Stimulated activated naive CD8-positive, alpha-beta T cell treated with anti-CD3 and anti-CD28 coated beads, Interleukin-15, amount 100 ng/mL, for 72 hours (primary cell): ENCODE measurements at places on chromosomes 5 and 9.

GRCh38 chr5:168301593-168302390, 10.3 kb downstream of the WWC1 start:
- DNase-seq = no peak

DNA sequence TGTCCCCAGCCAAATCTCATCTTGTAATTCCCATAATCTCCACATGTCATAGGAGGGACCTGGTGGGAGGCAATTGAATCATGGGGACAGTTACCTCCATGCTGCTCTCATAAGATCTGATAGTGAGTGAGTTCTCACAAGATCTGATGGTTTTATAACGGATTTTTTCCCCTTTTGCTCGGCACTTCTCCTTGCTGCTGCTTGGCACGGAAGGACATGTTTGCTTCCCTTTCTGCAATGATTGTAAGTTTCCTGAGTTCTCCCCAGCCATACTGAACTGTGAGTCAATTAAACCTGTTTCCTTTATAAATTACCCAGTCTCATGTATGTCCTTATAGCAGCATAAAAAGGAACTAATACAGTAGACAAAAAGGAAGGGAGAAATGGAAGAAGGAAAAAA, 76.7 kb upstream of the CCNG1 start:
- DNase-seq = no peak

GRCh38 chr5:77231471-77232138, 21.1 kb downstream of the PDE8B start:
- no peak for DNase-seq

GRCh38 chr9:77163884-77164283, 13.4 kb upstream of the VPS13A start:
- no peak for DNase-seq

- no peak for DNase-seq
Measured at GRCh38 chr5:170216257-170216864, 16.4 kb upstream of the C5orf58 start.

DNA sequence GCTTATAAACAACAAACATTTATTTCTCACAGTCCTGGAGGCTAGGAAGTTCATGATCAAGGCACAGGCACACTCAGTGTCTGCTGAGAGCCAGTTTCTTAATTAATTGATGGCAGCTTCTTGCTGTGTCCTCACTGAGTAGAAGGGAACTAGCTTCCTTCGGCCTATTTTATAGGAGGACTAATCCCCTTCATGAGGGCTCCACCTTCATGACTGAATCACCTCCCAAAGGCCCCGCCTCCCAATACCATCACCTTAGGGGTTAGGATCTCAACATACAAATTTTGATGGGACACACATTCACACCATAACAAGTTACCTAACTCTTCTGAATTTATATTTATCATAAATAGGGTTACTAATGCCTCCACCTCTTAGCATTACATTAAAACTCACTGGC, 129.8 kb downstream of the GNAQ start:
- DNase-seq = no peak

DNA sequence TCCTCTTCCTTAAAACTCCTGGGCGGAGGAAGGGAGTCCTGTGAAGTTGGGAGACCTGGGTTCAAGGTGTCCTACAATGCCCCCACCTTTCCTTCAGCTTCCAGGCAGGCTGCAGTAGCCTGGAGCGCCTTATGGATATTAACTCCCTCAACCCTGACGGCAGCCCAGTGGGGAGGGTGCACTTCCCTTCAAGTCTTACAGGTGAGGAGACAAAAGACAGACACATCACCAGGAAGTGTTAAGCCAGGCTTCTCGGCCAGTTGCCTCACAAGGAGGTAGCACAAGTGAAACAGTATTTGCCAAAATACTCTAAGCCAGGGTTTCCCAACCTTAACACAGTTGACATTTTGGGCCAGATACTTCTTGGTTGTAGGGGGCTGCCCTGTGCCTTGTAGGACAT, 4.2 kb downstream of the TRIM7 start:
- no peak for DNase-seq

DNA sequence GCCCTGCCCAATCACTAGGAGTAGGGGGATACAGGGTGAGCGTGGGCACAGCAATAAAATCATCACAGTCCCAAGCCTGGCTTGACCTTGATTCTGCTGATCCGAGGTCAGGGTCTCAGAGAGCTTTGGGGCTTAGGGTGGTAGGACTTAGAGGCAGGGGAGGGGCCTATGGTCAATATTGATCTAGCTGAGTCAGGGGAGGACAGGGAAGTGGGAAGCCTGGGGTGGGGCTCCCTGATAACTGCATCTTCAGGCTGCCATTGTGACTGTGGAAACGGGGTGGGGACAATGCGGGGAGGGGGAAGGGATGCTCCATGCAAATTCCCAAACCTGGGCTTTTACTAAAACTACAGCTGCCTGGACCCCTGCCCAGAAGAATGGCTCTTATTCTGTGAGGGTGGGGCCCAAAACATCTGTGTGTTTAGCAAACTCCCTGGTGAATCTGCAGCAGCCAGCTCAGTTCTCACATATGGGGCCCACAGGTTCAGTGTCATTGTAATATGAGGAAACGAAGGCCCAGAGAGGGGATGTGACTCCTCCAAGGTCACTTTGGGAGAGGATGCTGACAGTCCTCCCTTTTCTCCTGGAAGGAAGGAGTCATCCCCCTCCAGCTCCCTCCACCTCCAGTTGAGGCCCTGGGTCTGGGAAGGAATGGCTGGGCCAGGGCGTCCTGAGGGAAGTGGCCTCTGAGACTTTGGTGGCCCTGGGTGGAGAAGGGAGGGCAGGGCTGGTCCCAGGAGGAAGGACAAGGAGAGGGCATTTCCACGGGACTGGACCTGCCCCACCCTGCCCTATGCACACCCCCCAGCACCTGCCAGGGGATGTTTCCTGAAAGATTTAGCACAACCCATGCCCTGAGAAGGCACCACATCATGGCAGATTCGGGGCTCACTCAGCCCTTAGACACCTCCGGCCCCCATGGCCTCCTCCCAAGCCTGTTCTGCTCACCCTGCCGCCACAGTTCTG, 26.4 kb downstream of the SLC6A7 start:
- DNase-seq = no peak

GRCh38 chr5:27821681-27822080, 783.3 kb upstream of the CDH9 start:
- DNase-seq = no peak

DNA sequence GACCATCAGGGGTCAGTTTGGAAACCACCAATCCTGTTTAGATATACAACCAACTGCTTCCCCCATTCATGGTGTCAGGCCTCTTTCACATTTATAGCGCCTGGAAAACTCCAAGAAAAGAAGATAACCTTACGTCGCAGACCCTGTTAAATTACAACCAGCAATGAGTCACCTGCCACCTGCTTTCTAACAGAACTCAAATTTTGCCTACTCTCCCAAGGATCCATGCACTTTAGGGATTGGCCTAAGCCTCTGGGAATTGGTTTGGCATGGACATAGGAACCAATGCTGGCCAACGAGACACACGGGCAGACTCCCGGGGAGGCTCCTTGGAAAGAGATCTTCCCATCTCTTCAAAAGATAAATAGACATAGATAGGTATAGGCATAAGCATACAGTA, 87.0 kb downstream of the FEM1C start:
- DNase-seq = no peak

- DNase-seq = no peak
Measured at GRCh38 chr5:150206098-150206778, 16.4 kb downstream of the SLC6A7 start.

DNA sequence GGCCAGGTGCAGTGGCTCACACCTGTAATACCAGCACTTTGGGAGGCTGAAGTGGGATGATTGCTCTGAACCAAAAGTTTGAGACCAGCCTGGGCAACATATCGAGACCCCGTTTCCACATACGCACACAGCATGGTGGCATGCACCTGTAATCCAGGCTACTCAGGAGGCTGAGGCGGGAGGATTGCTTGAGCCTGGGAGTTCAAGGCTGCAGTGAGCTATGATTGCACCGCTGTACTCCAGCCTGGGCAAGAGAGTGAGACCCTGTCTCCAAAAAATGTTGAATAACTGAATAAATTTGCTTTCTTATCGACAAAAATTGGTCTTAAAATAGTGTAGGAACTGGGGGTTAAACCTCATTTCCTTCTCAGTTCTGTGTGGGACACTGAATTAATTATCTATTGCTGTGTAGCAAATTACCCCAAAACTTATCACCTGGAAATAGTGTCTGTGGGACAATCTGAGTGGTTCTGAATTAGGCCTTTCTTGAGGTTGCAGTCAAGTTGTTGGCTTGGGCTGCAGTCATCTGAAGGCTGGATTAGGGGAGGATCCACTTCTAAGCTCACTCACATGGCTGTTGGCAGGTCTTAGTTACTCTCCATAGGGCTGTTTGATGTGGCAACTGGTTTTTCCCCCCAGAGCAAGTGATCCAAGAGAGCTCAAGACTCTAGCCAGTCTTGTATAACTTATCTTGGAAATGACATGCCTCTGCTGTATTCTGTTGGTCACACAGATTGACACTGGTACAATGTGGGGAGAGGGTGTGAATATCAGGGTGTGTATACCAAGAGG, 2.0 kb downstream of the SNX30 start:
- DNase-seq = peak; percentile 30

- DNase-seq = no peak
Measured at GRCh38 chr5:154947778-154948177, 6.9 kb downstream of the MRPL22 start.

GRCh38 chr5:176410486-176411180, 5.7 kb downstream of the CLTB start:
- no peak for DNase-seq

GRCh38 chr5:133848341-133848811, 120.0 kb downstream of the C5orf15 start:
- no peak for DNase-seq

DNA sequence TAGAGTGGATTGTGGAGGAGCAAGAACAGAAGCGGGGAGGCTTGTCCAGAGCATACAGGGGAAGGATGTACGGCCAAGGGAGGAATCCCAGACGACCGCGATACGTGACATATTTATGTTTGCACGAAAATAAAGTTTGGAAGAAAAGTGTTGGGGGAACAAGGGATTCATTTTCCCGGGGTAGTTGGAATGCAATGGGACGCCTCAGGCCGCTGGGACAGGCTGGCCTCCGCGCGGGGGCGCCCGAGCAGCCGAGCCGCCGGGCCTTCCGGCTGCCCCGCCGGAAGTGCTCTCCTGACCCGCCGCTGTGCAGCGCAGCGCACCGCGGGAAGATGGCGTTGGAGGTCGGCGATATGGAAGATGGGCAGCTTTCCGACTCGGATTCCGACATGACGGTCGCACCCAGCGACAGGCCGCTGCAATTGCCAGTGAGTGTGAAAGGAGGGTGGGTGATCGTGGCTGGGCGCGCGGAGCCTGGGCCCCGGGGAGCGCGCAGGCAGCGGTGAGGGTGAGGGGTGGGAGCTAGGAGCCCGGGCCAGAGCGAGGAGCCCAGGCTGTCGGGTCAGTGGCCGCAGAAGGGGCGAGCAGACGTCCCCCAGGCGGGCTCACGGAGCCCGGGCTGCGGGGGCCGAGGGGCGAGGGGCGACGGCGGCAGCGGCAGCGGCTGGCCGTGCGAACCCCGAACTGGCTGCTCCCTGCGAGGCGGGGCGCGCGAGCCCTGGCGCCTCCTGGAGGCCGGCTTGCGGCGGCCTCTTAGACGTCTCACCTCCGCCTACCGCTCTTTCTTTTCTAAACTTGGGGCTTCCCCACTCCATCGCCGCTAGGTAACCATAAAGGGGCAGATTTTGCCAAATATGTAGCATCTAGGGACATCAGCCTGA, at the start of gene PHAX:
Gene PHAX, plus strand, starts transcription at position 317 of the 881 bp plus-strand sequence. Its CDS starts 16 bp downstream, at position 333.
- DNase-seq = peak; percentile 80

- DNase-seq = no peak
Measured at GRCh38 chr5:56480078-56480704, 247.1 kb upstream of the ANKRD55 start.

DNA sequence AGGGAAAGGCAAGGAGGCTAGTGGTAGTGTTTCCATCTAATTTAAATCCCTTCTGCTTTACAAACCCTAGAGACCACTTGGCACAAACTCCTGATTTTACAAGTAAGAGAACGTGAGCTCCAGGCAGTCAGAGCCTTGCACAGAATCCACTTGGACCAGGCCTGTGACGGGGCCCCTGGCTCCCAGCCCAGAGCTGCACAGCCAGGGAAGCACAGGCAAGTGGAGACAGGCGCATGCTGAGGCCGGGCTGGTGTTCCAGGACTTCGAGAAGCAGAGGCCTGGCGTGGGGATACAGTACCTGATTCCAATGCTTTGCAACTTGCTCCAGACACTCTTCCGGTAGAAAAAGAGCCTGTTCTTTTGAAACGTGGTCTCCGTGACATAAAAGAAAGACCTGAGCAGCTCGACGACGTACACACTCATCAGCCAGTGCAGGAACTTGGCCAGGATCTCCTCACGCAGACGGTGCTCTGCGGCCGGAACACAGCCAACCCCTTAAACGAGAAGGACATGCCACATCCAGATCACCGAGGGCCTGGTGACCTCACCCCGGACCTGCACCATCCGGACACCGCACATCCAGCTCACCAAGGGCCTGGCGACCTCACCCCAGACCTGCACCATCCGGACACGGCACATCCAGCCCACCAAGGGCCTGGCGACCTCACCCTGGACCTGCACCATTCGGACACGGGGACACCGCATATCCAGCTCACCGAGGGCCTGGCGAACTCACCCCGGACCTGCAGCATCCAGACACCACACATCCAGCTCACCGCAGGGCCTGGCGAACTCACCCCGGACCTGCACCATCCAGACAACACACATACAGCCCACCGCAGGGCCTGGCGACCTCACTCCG, 12.5 kb downstream of the TERT start:
- no peak for DNase-seq

GRCh38 chr5:145825751-145826180, 9.4 kb downstream of the PRELID2 start:
- no peak for DNase-seq

GRCh38 chr9:131013771-131014676, 5.0 kb downstream of the LAMC3 start:
- no peak for DNase-seq

- no peak for DNase-seq
Measured at GRCh38 chr9:122948313-122948712, 7.5 kb downstream of the RABGAP1 start.

DNA sequence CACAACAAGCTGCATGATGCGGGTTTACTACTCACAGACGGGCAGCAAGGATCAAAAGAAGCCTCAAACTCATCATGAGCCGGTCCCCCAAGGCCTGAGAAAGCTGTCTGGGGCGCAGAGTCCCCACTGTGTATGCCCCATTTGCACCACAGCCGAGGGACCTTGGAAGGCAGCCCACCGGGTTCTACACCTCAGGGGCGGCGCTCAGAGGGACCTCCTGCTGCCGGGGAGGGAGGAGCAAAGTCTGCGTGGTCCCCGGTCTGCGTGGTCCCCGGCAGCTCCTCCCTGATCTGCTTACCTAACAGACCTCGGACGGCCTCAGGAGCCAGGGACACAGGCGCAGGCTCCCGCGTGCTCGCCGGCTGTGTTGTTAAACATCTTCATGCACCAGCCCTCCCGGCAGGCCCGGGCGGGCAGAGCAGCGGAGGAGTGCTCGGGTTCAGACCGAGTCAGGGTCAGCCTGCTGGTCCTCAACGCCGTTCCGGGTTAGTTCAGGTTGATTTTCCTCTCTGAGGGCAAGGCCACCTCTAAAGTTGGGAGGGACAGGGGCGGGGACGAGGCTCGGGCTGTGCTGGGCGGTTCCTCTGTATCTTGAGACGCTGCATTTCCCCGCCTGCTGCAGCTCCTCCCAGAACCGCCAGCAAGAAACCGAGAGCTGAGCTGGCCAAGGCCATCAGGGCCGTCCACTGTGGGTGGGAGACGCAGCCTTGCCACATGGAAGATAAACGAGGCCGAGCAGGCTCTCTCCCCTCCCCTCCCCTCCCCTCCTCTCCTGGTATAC, 74.6 kb downstream of the MRPL36 start:
- DNase-seq = no peak

GRCh38 chr5:148713735-148714508, 59.6 kb upstream of the HTR4 start:
- no peak for DNase-seq
